ENCODE measurements at places on chromosomes 2 and 18. TPM values are rescaled to one million over a fixed set of nuclear protein-coding genes. Genes with fewer than 3 reads are reported as not detected.

GRCh38 chr2:10404324-10405143 is 43.6 kb downstream of the ODC1 start:
- H3K27me3 ChIP-seq = no peaks in the 10 kb centered on the region
- H3K4me3 ChIP-seq = no peak overlapping the region
- no peak overlapping the region for H3K27ac ChIP-seq
- H3K36me3 ChIP-seq = peaks cover 14% of the 10 kb centered on the region

DNA sequence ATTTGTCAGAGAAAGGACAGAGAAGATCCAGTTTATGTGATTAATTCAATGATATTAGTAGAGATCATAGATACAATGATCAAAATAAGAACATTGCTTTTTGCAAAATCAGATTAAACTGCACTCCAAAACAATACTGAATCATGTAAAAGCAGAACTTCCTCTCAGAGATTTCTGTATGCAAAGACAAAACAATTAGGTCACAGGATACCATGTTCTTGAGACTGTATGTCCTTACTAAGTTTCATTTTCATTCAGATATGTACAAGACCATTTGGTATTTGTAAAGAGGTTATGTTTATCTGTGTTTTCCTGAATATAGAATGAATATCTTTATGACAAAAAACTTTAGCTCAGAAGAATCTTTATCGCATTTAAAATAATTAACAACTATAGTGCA is 161.8 kb downstream of the DLGAP1 start:
- no peaks in the 10 kb centered on the region for H3K4me1 ChIP-seq
- H3K36me3 ChIP-seq = no peaks in the 10 kb centered on the region
- no peaks in the 10 kb centered on the region for H3K27me3 ChIP-seq
- H3K4me3 ChIP-seq = no peak overlapping the region
- no peak overlapping the region for H3K27ac ChIP-seq

DNA sequence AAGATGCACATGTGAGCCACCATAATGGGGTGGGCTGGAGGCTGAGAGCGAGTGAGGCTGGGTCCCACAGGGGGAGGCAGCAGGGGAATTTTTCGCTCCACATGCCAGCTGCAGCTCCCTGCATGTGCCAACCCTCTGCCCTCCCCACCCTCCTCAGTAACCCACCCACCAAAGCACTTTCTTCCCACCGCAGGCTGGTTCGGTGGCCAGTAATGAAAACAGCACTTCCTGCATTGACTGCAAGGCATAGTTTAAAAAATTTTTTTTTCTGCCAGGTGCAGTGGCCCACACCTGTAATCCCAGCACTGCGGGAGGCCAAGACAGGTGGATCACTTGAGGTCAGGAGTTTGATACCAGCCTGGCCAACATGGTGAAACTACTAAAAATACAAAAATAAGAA is 147.5 kb upstream of the TTC39C start:
- no peak overlapping the region for H3K27ac ChIP-seq
- no peak overlapping the region for H3K4me3 ChIP-seq
- peaks cover 75% of the 10 kb centered on the region for H3K4me1 ChIP-seq

GRCh38 chr2:157185476-157186227 is 71.9 kb upstream of the GALNT5 start:
- no peak overlapping the region for H3K27ac ChIP-seq
- H3K27me3 ChIP-seq = peaks cover 4% of the 10 kb centered on the region
- H3K36me3 ChIP-seq = no peaks in the 10 kb centered on the region
- no peak overlapping the region for H3K4me3 ChIP-seq
- DNase-seq = no peak
- H3K4me1 ChIP-seq = peaks cover 7% of the 10 kb centered on the region

- H3K36me3 ChIP-seq = peaks cover 30% of the 10 kb centered on the region
- no peak overlapping the region for H3K27ac ChIP-seq
- no peaks in the 10 kb centered on the region for H3K27me3 ChIP-seq
- no peak overlapping the region for H3K4me3 ChIP-seq
- DNase-seq = no peak
Observed at GRCh38 chr18:36120297-36120696, 8.8 kb downstream of the SLC39A6 start.

DNA sequence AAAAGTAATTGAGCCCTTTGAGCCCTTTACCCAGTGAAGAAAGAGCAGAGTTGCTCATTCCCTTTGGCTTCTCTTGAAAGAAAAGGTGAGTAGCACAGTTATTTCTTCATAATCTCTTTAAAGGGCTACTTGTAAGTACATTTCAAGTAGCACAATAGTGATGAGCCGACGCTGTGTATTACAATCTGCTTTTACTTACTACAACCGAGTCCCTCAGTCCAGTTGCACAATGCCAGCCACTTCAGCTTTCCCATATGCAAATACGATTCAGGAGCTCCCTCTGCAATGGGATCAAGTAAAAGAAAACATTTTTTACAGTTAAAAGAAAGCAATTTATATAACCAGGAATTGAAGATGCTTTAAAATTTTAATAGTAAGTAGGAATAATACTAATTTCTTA is 868.5 kb downstream of the RNF144A start:
- H3K4me1 ChIP-seq = no peaks in the 10 kb centered on the region
- no peak for DNase-seq
- no peak overlapping the region for H3K27ac ChIP-seq
- no peak overlapping the region for H3K4me3 ChIP-seq
- H3K36me3 ChIP-seq = peaks cover 3% of the 10 kb centered on the region

- H3K27ac ChIP-seq = no peak overlapping the region
- H3K4me1 ChIP-seq = peaks cover 38% of the 10 kb centered on the region
- no peak overlapping the region for H3K4me3 ChIP-seq
- DNase-seq = no peak
Observed at GRCh38 chr2:108604196-108604595, 69.9 kb downstream of the LIMS1 start.

The IHH gene
- total RNA-seq = not detected

DNA sequence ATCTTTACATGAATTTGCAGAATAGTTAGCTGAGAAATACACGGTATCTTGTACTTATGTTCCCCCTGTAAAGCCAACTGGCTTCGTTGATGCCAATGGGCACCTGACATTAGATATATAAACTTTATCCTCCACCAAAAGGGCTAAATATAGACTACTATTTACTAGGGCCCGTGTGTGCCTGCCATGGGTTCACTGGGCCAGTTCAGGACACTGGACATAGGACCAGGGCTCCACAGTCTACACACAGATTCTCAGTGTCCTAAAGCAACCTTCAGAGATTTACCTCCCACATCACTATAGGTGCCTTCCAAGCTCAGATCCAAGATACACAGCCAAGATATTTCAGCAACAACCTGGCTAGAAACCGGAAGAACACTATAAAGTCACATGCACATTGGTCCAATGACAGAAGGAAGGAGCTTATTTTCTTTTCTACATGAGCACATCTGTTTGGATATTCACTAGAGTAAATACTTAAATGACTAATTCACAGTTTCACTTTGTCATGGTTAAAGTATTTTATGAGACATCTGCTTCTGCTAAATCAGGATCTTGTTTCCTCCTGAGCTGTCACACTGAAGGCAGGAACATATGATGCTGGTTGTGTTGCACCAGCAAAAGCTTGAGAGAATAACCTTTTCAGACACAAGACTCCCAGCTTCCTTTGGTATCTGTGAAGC is 95.1 kb downstream of the MYO5B start:
- H3K27ac ChIP-seq = no peak overlapping the region
- H3K4me1 ChIP-seq = peaks cover 2% of the 10 kb centered on the region
- DNase-seq = no peak

The GNLY gene
- total RNA-seq = 72.9 TPM

DNA sequence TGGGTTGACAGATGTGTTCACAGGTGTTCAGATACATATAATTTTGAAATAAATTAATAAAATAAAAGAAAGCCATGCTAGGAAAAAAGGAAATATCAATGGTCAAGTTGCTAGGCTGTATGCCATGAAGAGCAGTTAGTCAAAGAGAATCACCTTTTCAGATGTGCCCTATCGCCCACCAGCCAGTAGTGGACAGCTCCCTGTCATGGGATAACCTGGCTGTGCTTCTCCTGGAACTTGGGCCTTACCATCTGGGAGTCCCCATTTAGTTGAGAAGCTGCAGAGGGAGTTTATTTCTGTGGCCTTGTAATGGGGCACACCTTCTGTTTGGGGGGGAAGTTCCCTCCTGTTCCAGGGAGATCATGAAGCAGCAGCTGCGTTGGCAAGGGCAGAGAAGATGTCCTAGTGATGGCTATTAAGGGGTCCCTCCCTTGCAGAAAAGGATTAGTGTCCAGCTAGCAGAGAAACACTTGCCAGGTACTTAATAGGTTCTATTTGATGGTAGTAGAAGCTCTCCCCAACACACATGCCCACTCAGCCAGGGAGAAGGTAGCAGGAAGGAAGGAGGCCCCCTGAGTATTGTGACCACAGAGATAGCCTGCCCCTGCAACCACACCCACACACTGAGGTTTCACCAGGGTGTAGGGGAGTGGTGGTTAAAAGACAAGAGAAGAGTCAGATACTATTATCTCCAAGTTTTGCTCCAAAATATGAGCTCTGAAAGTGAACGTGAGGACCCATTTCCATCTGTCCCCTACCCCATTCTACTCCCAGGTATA is 117.7 kb downstream of the B3GNT2 start:
- H3K27me3 ChIP-seq = no peaks in the 10 kb centered on the region
- DNase-seq = peak; percentile 35
- H3K4me3 ChIP-seq = peak overlapping the region; percentile 33
- H3K4me1 ChIP-seq = peaks cover 38% of the 10 kb centered on the region
- H3K27ac ChIP-seq = peak overlapping the region; percentile 87

GRCh38 chr2:26886736-26887135 is 38.8 kb downstream of the DPYSL5 start:
- H3K4me3 ChIP-seq = no peak overlapping the region
- H3K27me3 ChIP-seq = peaks cover 2% of the 10 kb centered on the region
- H3K36me3 ChIP-seq = no peaks in the 10 kb centered on the region
- no peak overlapping the region for H3K27ac ChIP-seq
- no peaks in the 10 kb centered on the region for H3K4me1 ChIP-seq

DNA sequence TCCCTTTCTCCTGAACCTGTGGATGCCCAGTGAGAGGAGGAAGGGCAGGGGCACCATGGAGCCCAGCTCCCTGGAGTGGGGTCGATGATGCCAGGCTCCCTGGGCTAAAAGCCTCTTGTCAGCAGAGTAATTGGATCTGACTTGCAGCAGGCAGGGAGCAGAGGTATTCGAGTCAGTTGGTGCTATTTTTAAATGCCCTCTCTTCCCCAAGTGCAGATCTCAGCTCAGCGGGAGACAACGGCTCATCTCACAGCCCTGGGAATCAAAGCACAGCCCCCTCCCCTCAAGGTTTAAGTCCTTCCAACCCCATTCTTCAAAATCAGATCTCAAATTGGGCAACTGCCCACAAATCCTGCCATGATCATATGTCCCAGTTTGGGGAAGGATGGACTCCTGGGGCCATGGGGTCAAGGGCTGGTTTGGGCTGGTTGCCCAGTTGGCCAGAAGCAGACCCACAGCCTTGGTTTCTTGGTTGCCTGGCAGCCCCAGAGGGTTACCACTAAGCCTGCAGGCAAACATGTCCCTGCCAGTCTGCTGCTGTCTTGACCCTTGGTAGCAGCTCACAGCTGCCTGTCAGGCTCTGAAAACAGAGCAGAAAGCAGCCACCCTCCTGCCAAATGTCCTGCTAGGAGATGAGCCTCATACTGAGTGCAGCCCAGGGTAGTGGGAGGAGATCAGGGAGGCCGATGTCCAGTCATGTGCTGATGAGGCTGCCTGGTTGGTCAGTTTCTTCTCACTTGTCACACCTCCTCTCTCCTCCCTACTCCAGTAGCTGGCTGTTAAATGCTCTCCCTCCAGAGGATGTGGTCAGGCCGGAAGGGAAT is 244.9 kb downstream of the LOXHD1 start:
- H3K4me3 ChIP-seq = no peak overlapping the region
- no peak for DNase-seq
- H3K27me3 ChIP-seq = no peaks in the 10 kb centered on the region
- no peak overlapping the region for H3K27ac ChIP-seq
- H3K36me3 ChIP-seq = no peaks in the 10 kb centered on the region

The TNFRSF11A gene
- 8.6 TPM for total RNA-seq

The LCT gene
- 0.12 TPM for total RNA-seq

DNA sequence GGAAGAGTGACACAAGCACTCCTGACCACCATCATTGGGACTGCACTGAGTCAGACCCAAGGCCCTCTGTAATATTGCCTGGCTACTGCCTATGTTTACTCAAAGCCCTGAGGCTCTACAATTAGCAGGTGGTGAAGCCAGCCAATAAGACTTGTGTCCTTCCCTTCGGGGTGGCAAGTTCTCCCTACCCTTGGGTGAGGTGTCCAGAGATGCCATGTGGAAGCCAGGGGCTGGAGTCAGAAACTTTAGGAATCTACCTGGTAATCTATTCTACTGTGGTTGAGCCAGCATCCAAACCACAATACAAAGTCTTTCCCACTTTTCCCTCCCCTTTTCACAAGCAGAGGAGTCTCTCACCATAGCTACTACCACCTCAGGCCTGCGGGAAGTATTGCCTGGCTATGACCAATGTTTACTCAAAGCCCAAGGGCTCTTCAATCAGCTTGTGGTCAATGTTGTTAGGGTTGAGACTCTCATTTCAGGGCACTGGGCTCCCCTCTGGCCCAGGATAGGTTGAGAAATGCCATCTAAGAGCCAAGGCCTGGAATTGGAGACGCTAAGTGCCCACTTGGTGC is 17.6 kb downstream of the DHRS9 start:
- DNase-seq = no peak
- no peak overlapping the region for H3K4me3 ChIP-seq
- no peak overlapping the region for H3K27ac ChIP-seq
- H3K36me3 ChIP-seq = peaks cover 2% of the 10 kb centered on the region
- H3K4me1 ChIP-seq = no peaks in the 10 kb centered on the region

DNA sequence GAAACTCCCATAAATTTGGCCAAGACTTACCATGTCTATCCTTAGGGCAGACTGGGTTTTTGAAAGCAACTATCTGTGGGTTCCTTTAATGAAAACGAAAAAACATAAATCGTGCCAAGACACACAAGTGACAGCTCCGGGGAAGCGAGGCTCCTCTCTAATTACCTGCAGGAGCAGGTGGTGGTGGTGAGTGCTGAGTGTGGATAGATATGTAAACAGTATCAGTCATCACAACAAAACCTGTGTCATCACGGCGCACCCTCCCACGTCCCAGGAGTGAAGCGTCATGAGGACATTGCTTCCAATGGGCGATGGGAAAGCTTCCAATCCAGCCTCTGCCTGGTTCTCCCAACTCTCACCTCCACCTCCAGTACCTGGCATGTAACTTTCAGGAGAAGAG is 31.3 kb downstream of the ACKR3 start:
- no peaks in the 10 kb centered on the region for H3K4me1 ChIP-seq
- H3K4me3 ChIP-seq = no peak overlapping the region
- no peaks in the 10 kb centered on the region for H3K36me3 ChIP-seq
- no peak for DNase-seq
- no peak overlapping the region for H3K27ac ChIP-seq
- H3K27me3 ChIP-seq = peaks cover 8% of the 10 kb centered on the region
